ENCODE measurements at places on chromosomes 4 and X. TPM values are rescaled to one million over a fixed set of nuclear protein-coding genes. Genes with fewer than 3 reads are reported as not detected.

DNA sequence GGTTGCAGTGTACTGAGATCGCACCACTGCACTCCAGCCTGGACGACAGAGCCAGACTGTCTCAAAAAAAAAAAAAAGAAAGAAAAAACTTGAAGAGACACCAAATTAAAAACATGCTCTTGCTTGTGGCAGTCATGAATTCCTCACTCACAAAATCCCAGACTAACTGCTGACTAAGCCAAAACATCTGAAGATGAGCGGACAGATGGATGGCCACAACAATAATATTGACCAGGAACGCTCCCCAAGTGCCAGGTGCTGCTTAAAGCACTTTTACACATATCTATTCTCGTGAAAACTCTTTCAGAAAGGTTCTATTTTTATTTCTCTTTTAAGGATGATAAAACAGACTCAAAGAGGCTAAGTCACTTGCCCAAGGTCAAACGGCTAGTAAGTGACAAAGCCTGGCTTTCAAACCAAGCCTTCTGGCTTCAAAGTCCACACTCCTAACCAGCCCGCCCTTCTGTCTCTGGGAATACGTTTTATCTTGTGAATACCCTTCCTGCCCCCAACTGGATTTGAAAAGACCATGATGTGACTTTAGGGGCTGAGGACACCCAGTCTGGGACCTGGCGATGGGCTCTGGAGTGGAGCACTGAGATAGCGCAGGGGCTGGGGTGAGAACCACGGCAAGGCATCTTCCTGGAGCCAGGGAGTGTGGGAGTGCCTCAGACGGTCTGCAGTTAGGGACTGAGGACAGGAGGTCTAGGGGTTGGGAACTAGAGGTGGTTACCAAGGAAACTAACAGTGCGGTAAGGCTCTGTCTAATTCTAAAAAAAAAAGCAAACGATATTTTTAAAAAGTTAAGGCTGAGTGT, 9.5 kb upstream of the CXCR3 start:
- H3K4me1 ChIP-seq = peaks cover 8% of the 10 kb centered on the region
- DNase-seq = no peak
- H3K36me3 ChIP-seq = no peaks in the 10 kb centered on the region
- no peaks in the 10 kb centered on the region for H3K27me3 ChIP-seq

DNA sequence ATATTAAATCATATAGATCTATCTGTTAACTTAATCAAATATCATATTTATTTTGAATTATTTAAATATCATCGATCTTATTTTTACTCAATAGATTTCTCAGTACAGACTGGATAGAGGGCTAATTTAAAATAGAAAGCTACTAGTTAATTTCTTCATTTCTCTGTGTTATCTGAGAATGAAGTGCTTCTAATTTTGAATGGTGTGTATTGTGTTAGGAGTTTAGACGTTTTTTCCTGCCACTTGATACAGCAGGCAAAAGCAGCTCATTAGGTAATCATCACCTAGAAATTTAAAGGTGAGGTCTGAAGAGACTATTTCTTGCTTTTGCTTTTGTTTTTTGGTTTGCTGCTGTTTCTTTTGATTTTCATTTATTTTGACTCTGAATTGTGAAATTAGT, 948.8 kb upstream of the TENM3 start:
- DNase-seq = no peak
- H3K27ac ChIP-seq = no peak overlapping the region
- H3K4me1 ChIP-seq = peaks cover 9% of the 10 kb centered on the region
- H3K36me3 ChIP-seq = no peaks in the 10 kb centered on the region
- no peak overlapping the region for H3K4me3 ChIP-seq

DNA sequence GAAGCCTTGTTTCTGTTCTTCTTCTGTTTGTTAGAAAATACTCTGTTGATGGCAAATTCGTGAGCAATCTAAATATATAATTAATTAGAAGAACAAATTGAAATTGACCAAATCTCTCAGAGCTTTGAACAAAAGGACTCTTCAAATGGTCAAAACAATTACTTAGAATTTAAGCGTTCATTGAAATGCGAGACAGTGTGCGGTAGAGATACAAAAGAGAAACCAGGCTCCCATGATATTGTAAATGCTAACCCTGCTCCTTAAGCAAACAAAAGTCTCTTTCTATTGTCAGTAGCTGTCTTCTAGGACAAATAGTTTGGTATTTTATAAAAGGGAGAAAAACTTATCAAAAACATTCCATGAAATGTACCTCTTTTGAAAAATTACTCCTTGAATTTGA, 453.4 kb upstream of the MAGEB2 start:
- no peak for DNase-seq
- no peak overlapping the region for H3K27ac ChIP-seq
- no peaks in the 10 kb centered on the region for H3K36me3 ChIP-seq
- no peaks in the 10 kb centered on the region for H3K4me1 ChIP-seq
- H3K27me3 ChIP-seq = no peaks in the 10 kb centered on the region

DNA sequence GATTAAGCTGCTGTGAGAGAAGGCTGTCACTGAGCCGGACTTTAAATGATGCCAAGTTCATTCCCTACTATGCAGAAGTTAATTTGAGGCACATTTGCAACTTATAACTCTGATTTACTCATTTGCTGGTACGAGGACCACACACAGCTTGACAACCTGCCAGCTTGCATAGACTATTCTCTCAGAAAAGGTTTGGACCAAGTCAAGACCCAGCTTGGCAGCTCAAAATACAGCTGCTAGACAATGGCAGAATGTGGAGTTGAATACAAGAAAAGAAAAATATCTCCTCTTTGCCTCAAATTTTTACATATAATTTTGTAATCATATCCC, 338.9 kb downstream of the DHX15 start:
- no peak overlapping the region for H3K4me3 ChIP-seq
- DNase-seq = no peak
- H3K4me1 ChIP-seq = peaks cover 33% of the 10 kb centered on the region
- no peaks in the 10 kb centered on the region for H3K36me3 ChIP-seq

GRCh38 chr4:123977641-123978081, 581.1 kb downstream of the SPRY1 start:
- H3K27me3 ChIP-seq = no peaks in the 10 kb centered on the region
- H3K4me3 ChIP-seq = no peak overlapping the region
- no peak overlapping the region for H3K27ac ChIP-seq
- no peak for DNase-seq
- H3K4me1 ChIP-seq = no peaks in the 10 kb centered on the region

GRCh38 chr4:20253735-20254409, 2.2 kb downstream of the SLIT2 start:
- no peak overlapping the region for H3K27ac ChIP-seq
- H3K27me3 ChIP-seq = peaks cover 21% of the 10 kb centered on the region
- peak overlapping the region; percentile 77 for H3K4me3 ChIP-seq
- peaks cover 4% of the 10 kb centered on the region for H3K4me1 ChIP-seq
- peak; percentile 49 for DNase-seq

DNA sequence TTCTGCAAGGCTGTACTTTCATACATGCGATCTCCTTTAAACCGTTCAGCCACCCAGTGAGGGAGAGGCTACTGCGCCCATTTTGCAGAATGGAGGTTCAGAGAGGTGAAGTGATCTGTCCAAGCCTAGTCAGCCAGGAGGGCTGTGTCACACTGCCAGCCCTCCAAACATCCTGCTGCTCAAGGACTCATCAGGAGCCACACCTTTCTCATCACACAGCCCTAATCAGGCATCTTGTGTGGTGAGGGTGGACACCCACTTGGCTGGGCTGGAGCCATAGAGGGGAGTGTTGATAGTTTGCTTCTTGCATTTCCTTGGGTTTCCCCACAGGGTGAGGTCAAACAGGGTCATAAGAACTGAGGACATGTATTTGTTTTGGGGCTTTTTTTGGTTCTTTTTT, 5.4 kb upstream of the CXCR3 start:
- H3K36me3 ChIP-seq = no peaks in the 10 kb centered on the region
- H3K27ac ChIP-seq = peak overlapping the region; percentile 69
- H3K27me3 ChIP-seq = no peaks in the 10 kb centered on the region
- DNase-seq = no peak
- peaks cover 15% of the 10 kb centered on the region for H3K4me1 ChIP-seq

GLRA2 gene
- total RNA-seq = not detected

DNA sequence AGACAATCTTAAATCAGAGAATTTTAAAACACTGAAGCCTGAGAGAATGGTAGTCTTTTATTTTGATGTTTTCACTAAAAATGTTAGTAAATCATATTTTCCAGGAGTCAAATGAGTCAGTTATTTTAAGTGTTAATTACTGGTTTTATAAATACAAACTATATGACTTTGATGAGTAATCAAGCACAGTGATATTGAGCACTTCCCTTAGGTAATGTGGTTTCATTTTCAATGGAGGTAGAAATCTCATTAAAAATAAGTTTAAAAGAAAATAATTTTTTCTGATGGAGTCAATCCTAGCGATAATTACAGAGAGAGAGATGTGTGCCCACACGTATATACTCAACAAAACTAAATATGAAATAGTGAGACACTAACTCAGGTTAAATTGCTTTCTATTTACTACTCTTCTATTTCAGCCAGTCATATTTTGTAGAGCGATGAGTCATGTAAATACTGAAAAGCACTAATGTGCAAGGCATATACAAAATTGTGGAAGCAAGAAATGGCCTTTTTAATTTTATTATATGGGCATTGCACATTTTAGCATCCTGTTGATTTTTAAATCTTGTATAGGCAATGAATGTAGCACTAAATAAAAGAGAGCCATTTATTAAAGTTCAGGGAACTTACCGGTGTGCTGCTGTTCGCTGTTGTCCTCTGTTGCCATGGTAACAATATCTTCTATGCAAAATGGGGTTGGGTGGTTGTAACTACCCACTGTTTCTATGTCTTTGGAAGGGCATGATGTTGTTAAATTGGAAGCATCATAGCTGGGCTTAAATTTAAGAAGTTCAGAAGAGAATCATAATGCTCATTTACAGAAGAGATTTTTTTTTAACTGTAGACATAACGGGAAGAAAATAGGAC, 513.7 kb downstream of the TLL1 start:
- H3K4me3 ChIP-seq = no peak overlapping the region
- H3K36me3 ChIP-seq = no peaks in the 10 kb centered on the region
- H3K27me3 ChIP-seq = no peaks in the 10 kb centered on the region
- DNase-seq = no peak

GRCh38 chr4:169124661-169125060, 114.6 kb upstream of the CBR4 start:
- no peaks in the 10 kb centered on the region for H3K4me1 ChIP-seq
- H3K4me3 ChIP-seq = no peak overlapping the region
- no peak for DNase-seq
- no peak overlapping the region for H3K27ac ChIP-seq
- H3K36me3 ChIP-seq = peaks cover 2% of the 10 kb centered on the region

CSAG2 gene
- total RNA-seq = not detected

GRCh38 chr4:95061220-95061619, 303.5 kb downstream of the BMPR1B start:
- peaks cover 5% of the 10 kb centered on the region for H3K4me1 ChIP-seq
- no peaks in the 10 kb centered on the region for H3K27me3 ChIP-seq
- no peak overlapping the region for H3K4me3 ChIP-seq
- no peak overlapping the region for H3K27ac ChIP-seq
- H3K36me3 ChIP-seq = no peaks in the 10 kb centered on the region
- no peak for DNase-seq

DNA sequence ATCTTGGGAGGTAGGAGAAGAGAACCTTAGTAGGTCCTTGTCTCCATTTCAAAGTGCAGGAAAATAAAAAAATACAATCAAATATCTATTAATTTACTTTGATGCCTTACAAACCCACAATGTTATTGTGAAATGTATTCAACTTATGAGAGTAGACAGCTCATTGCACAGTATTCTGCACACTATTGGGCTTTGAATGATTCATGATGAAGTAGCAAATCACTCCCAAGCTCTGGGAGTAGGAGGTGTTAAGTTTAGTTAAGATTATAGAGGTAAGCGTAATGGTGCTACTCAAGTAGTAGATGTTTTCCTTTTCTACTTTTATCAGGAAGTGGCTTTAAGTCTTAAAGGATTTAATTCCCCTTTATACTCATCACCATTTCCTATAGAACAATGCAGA, 32.8 kb upstream of the TMPRSS11A start:
- no peaks in the 10 kb centered on the region for H3K36me3 ChIP-seq
- no peaks in the 10 kb centered on the region for H3K4me1 ChIP-seq
- no peak overlapping the region for H3K4me3 ChIP-seq
- DNase-seq = no peak
- H3K27me3 ChIP-seq = no peaks in the 10 kb centered on the region
- no peak overlapping the region for H3K27ac ChIP-seq

GRCh38 chrX:21305799-21306336, 68.3 kb upstream of the CNKSR2 start:
- H3K27me3 ChIP-seq = no peaks in the 10 kb centered on the region
- no peak overlapping the region for H3K4me3 ChIP-seq
- H3K4me1 ChIP-seq = no peaks in the 10 kb centered on the region
- H3K27ac ChIP-seq = no peak overlapping the region
- DNase-seq = no peak

GRCh38 chr4:74640111-74640903, 154.0 kb downstream of the BTC start:
- DNase-seq = no peak
- no peaks in the 10 kb centered on the region for H3K36me3 ChIP-seq
- no peak overlapping the region for H3K4me3 ChIP-seq
- H3K27me3 ChIP-seq = no peaks in the 10 kb centered on the region

DNA sequence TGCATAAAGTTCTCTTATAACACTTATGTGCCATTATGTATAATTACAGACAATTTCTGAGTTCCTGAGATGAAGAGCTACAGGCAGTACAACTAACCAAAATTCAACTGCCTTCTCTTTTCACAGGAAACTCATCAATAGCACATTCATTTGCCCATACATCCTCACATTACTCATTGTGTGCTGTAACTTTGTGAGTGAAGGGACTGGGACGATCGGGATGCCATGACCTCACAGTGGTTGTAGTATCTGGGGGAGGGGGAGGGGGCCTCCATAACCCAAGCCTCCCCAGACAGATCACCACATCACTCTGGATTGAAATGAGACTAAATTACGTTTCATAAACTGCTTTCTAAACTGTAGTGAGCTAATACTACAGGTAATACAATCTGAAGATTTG, 60.7 kb downstream of the ABCG2 start:
- H3K4me3 ChIP-seq = no peak overlapping the region
- no peak for DNase-seq
- H3K36me3 ChIP-seq = no peaks in the 10 kb centered on the region
- no peaks in the 10 kb centered on the region for H3K4me1 ChIP-seq
- no peak overlapping the region for H3K27ac ChIP-seq
- no peaks in the 10 kb centered on the region for H3K27me3 ChIP-seq

- no peak overlapping the region for H3K27ac ChIP-seq
- no peaks in the 10 kb centered on the region for H3K27me3 ChIP-seq
- H3K4me3 ChIP-seq = no peak overlapping the region
- H3K36me3 ChIP-seq = no peaks in the 10 kb centered on the region
Measured at GRCh38 chrX:134512566-134512965, 52.6 kb downstream of the HPRT1 start.

PRSS48 gene
- not detected for total RNA-seq

NCAPG gene
- 0.44 TPM for total RNA-seq

EGF gene
- total RNA-seq = 92.4 TPM

DNA sequence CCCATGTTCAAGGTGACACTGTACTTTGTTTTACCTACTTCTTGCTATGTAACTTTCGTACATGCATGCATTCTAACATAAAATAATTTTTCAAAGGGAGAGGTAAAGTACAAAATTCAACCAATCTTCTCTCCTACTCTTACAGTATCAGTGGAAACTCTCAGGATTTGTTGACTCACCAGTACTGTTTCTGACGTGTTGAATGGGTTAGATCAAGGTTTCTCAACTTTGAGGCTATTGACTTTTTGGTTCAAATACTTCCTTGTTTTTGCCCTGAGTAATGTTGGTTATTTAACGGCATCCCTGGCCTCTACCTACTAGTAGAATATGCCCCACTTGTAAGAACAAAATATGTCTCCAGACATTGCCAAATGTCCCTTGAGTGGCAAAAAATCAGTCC, 94.6 kb upstream of the SMAD1 start:
- H3K27me3 ChIP-seq = no peaks in the 10 kb centered on the region
- H3K27ac ChIP-seq = no peak overlapping the region
- no peak for DNase-seq
- no peaks in the 10 kb centered on the region for H3K36me3 ChIP-seq

Measured in psoas muscle (tissue), 8 donors.